CD4-positive, CD25-positive, alpha-beta regulatory T cell (primary cell): ENCODE measurements at places on chromosomes 16 and 17. TPM values are rescaled to one million over a fixed set of nuclear protein-coding genes. Genes with fewer than 3 reads are reported as not detected.

Gene ST6GALNAC2
- total RNA-seq: 0.39 TPM

Gene DYNLL2
- total RNA-seq: 37.4 TPM

Gene PDIA2
- total RNA-seq: not detected

Gene AANAT
- not detected for total RNA-seq

Gene TMEM235
- not detected for total RNA-seq

Gene TMC7
- total RNA-seq: not detected

Gene HID1
- 5.6 TPM for total RNA-seq

Gene SLC12A3
- not detected for total RNA-seq

Gene SPNS2
- total RNA-seq: 0.94 TPM

Gene MC1R
- 14.9 TPM for total RNA-seq

Gene RGS11
- not detected for total RNA-seq

Gene CLEC18A
- total RNA-seq: 2.9 TPM

Gene AIPL1
- total RNA-seq: not detected

Gene KIF18B
- 0.52 TPM for total RNA-seq

Gene TAC4
- not detected for total RNA-seq

Gene MYH2
- not detected for total RNA-seq

Gene EMP2
- not detected for total RNA-seq

Gene OTOP3
- total RNA-seq: not detected

Gene RAP1GAP2
- total RNA-seq: 87.6 TPM

Gene GFAP
- total RNA-seq: not detected

Gene PPP1R27
- total RNA-seq: not detected

Gene SPDYE4
- not detected for total RNA-seq

Gene SLC6A2
- not detected for total RNA-seq

Gene NOD2
- 11.7 TPM for total RNA-seq

Gene ETV4
- not detected for total RNA-seq

Gene VASN
- 0.57 TPM for total RNA-seq

Gene PIRT
- total RNA-seq: not detected

Gene IL21R
- 63.1 TPM for total RNA-seq

Gene HSD17B1
- 0.91 TPM for total RNA-seq

Gene CTF1
- 0.30 TPM for total RNA-seq

Gene HSD11B2
- not detected for total RNA-seq

Gene PMFBP1
- 2.0 TPM for total RNA-seq

Gene FGF11
- 3.3 TPM for total RNA-seq

Gene KRT31
- total RNA-seq: not detected

Gene RPL38
- total RNA-seq: 1,316 TPM

Gene CALB2
- total RNA-seq: not detected

Gene GH1
- not detected for total RNA-seq

Gene TBC1D3I
- 1.4 TPM for total RNA-seq

Gene GP1BA
- total RNA-seq: 1.9 TPM

Gene MAFG
- 14.3 TPM for total RNA-seq

Gene ABCA6
- 0.15 TPM for total RNA-seq

Gene KRT33B
- total RNA-seq: not detected

Gene GAS2L2
- not detected for total RNA-seq
